ENCODE measurements at places on chromosomes 11 and 22.

GRCh38 chr11:72405009-72405408 is 29.3 kb downstream of the CLPB start:
- peak; percentile 48 for DNase-seq

DNA sequence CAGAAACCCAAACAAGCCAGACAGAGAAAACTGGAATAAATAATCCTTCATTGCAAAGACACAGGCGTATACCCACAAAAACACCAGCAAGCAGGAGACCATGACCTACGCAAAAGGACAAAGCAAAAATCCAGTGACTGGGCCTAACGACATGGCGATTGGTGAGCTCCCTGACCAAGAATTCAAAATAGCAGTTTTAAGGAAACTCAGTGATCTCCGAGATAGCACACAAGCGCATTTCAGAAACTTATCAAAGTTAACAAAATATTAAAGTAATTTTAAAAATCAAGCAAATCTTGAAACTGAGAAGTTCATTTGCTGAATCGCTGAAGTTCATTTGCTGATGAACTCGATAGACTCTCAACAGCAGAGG is 27.6 kb downstream of the DBX1 start:
- no peak for DNase-seq

GRCh38 chr11:34977089-34977912 is 60.9 kb downstream of the PDHX start:
- peak; percentile 31 for DNase-seq

- peak; percentile 60 for DNase-seq
Observed at GRCh38 chr22:19086417-19086816, 35.8 kb downstream of the DGCR2 start.

DNA sequence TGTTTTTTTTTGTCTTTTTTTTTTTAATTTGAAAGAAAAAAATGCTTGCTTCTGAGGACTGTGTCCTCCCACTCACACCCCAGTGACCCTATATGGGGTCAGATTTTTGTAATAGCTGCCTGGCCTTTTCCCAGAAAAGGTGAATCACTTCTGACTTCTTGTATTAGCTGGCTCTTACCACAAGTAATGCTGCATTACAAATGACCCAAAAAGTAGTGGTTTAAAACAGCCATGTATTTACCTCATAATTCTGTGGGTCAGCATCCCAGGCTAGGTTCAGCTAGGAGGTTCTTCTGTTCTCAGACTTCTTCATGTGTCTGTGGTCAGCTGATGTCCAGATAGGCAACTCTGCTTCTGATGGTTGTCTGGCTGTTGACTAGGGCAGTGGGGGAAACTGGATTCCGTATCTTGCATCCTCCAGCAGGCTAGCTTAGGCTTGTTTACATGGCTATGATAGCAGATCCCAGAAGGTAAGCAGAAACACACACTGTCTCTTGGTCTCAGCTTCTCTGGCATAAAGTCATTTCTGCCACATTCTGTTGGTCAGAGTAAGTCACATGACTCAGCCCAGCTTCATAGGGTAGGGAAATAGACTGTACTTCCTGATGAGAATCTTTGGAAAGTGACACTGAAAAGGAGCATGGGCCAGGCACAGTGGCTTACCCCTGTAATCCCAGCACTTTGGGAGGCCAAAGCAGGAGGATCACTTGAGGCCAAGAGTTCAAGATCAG is 19.5 kb downstream of the LHFPL7 start:
- peak; percentile 13 for DNase-seq

GRCh38 chr11:93192163-93192562 is 5.6 kb downstream of the SLC36A4 start:
- DNase-seq, result peak; percentile 24

DNA sequence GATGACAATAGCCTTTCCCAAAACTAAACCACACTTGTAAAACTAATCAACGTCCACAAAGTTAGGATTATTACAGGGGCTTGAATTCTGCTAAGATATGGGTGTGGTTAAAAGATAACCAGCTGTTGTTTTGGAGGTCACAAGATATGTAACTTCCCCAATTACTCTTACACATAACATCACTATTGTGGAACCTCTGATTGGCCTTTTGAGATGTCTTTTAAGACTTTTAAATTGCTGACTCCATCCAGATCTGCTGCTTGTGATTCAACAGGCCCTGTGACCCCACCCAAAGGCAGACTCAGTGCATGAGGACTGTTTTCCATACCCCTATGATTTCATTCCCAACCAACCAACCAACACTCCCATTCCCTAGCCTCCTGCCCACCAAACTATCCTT is 893.9 kb downstream of the OPCML start:
- no peak for DNase-seq

GRCh38 chr11:31558001-31558400 is 48.4 kb downstream of the ELP4 start:
- DNase-seq, result no peak

GRCh38 chr22:41524809-41525449 is 19.3 kb downstream of the POLR3H start:
- DNase-seq, result peak; percentile 53

DNA sequence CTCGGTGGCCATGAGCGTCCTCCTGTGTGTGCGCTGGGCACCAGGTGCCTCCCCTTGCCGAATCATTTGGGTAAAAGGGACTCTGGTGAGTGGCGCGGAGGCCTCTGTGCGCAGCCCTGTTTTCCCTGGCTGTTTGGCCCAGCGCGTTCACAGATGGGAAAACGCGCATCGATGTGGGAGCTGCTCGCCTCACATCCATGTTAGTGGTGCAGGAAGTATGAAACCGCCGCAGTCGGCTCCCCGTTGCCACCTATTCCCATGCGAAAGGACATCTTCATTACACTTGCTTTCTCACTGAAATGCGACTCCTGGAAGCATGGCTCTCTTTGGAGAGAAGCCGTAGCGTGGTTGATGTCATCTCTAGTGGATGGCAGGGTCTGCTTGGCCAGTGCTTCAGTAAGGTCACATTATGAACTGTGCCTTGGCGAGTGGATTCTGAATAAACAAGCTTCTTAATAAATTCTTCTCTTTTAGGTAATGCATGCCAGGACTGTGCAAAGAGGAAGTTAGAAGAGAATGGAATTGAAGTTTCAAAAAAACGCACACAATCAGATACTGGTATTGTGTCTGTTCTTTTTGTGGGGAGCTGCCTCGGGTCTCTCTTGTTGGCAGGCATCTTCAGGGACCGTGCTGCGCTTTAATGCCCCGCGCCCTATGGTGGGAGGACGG is 26.3 kb downstream of the FAM118A start:
- no peak for DNase-seq

DNA sequence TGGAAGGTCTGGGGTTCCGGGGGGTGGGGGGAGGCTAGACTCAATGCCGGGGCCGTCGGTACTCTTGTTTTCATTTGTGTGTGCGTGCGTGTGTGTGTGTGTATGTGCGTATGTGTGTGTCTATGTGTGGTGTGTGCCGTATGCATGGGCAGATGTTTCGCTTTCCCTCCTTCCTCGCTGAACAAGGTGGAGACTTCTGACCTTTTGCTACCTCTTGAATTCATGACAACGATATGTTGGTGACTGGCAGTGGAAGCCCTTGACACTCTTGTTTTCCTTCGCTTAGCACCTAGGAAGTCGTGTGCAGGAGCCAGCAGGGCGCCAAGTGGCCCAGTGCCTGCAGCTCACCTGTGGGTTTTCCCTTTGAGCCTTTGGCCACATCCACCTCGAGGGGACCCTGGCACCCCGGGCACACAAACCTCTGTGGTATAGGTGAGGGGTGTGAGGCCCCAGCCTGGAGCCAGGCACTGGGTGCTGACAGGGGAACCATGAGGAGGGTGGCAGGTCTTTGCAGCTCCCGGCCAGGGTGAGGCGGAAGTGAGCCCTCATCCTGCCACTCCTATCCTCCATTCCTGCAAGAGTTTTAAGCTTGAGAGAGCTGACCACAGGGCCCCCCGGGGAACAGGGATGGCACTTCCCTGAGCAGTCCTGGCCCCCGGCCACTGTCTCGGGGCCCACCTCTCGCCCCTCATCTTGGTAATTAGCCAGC is 19.3 kb upstream of the TMEM191C start:
- no peak for DNase-seq

GRCh38 chr11:134864968-134865305 is 452.9 kb upstream of the B3GAT1 start:
- DNase-seq, result no peak

Data from suppressor macrophage treated with lipopolysaccharide for 1 hour (primary cell).